Astrocyte (in vitro differentiated cells and primary cell): ENCODE measurements at places on chromosomes 2 and 18. TPM values are rescaled to one million over a fixed set of nuclear protein-coding genes. Genes with fewer than 3 reads are reported as not detected.

NBEAL1 gene
- 33.4 and 35.9 TPM in 2 replicates for total RNA-seq

GRHL1 gene
- total RNA-seq, result 2.5 and 4.1 TPM in 2 replicates

GALM gene
- 9.8 and 10.1 TPM in 2 replicates for total RNA-seq

GULP1 gene
- 33.4 and 39.4 TPM in 2 replicates for total RNA-seq

CNNM4 gene
- total RNA-seq, result 5.8 and 6.8 TPM in 2 replicates

RAD51AP2 gene
- total RNA-seq, result 0.10 TPM in 1 of 2 replicates, not detected in the other

EGR4 gene
- not detected in 2 replicates for total RNA-seq

TRABD2A gene
- total RNA-seq, result 2.6 and 3.2 TPM in 2 replicates

EFHD1 gene
- 15.7 and 18.8 TPM in 2 replicates for total RNA-seq

BOK gene
- 64.2 and 64.9 TPM in 2 replicates for total RNA-seq

LRATD1 gene
- 17.6 and 28.3 TPM in 2 replicates for total RNA-seq

APOB gene
- total RNA-seq, result 0.05 and 0.07 TPM in 2 replicates

HOXD10 gene
- total RNA-seq, result not detected in 2 replicates

MPHOSPH10 gene
- total RNA-seq, result 40.1 and 41.1 TPM in 2 replicates

HNMT gene
- 15.3 and 17.3 TPM in 2 replicates for total RNA-seq

PIEZO2 gene
- total RNA-seq, result 5.3 and 11.8 TPM in 2 replicates

CNDP1 gene
- 0.31 TPM in 1 of 2 replicates, not detected in the other for total RNA-seq

SERPINB13 gene
- not detected in 2 replicates for total RNA-seq

ESPNL gene
- 0.07 TPM in 1 of 2 replicates, not detected in the other for total RNA-seq

UGT1A4 gene
- not detected in 2 replicates for total RNA-seq

UGT1A10 gene
- total RNA-seq, result not detected in 2 replicates

CDH7 gene
- 0.43 TPM in 2 replicates for total RNA-seq

KIF5C gene
- total RNA-seq, result 21.0 and 24.3 TPM in 2 replicates

LCT gene
- total RNA-seq, result not detected in 2 replicates

RGPD6 gene
- 20.3 and 28.0 TPM in 2 replicates for total RNA-seq

FSHR gene
- 0.30 and 0.38 TPM in 2 replicates for total RNA-seq

FLACC1 gene
- total RNA-seq, result 1.7 and 2.2 TPM in 2 replicates

ZNF407 gene
- 11.7 and 13.8 TPM in 2 replicates for total RNA-seq

SP140 gene
- total RNA-seq, result 14.1 and 18.5 TPM in 2 replicates

COL5A2 gene
- total RNA-seq, result 429 and 580 TPM in 2 replicates

IL1RN gene
- not detected in 2 replicates for total RNA-seq

CWC22 gene
- total RNA-seq, result 12.3 and 13.5 TPM in 2 replicates

NT5C1B gene
- not detected in 2 replicates for total RNA-seq

RAB27B gene
- 0.91 and 1.1 TPM in 2 replicates for total RNA-seq

METTL4 gene
- 9.0 and 10.5 TPM in 2 replicates for total RNA-seq

MAP2 gene
- total RNA-seq, result 11.8 and 15.9 TPM in 2 replicates

C18orf63 gene
- total RNA-seq, result not detected in 2 replicates

UGT1A6 gene
- total RNA-seq, result not detected in 2 replicates

IL36G gene
- not detected in 2 replicates for total RNA-seq

TRAF3IP1 gene
- 17.8 and 19.6 TPM in 2 replicates for total RNA-seq

ACTR3 gene
- total RNA-seq, result 488 and 495 TPM in 2 replicates

TMEM150A gene
- total RNA-seq, result 20.4 and 22.2 TPM in 2 replicates
